ENCODE measurements at places on chromosomes 13 and 19. TPM values are rescaled to one million over a fixed set of nuclear protein-coding genes. Genes with fewer than 3 reads are reported as not detected.

- no peak for ATAC-seq
Measured at GRCh38 chr13:95146486-95146885, 154.8 kb downstream of the ABCC4 start.

DNA sequence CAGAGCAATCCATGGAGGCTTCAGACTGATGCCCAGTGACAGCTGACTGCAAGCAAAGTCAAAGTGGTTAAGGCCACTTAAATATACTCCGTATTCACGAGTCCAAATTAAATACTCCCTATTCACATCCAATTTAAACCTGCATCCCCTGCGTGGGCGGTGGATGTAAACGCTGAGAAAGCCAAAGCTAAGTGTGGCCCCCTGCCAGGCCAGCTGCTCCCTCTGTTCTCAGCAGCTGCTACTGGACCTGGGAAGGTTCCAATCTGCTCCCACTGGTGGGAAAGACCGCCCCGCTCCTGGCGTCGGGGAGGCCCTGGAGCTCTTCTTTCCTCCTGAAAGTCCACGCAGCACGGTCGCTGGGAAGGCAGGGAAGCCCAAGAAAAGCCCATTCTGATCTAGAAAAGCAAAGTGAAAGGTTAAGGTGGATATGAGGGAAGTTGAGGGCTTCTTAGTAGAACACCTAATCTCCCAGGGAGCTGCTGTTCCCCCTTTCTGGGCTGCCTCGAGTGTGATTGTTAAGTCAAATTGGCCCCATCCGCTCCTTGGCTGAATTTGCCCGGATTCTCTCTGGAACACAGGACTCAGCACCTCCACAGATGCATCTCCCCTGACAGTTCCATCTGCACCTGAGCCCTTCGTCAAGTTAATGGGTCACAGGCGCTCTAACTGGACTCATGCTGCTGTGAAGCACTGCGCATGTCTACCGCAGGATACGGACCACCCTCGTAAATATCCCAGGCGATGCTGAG is 205.5 kb downstream of the USP12 start:
- ATAC-seq = no peak

DNA sequence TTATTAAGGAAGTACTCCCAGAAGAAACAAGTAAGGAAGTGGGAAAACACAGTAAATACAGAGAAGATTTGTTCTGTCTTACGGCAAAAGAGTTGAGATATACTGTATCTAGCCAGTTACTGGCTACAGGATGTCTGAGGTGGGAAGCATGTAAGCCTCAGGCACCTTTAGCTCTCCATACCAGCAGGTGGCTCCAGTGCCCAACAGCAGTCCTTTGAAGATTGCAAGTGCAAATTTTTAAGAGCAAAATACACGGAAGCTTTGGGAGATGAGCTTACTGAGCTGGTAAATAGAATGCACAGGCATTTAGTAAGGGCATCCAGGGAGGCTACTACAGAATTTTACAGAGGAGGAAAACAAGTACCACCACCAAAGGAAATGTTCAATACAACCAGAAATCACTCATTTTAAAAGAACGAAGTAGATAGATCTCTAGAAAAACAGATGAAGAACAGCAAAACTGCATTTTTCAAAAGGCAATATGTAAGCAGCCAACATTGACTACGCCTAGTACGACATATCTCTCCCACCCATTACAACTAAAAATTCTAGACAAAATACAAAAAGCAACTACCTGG is 57.9 kb upstream of the VSTM2B start:
- no peak for ATAC-seq

Gene ZNF534
- 0.78 TPM for total RNA-seq

DNA sequence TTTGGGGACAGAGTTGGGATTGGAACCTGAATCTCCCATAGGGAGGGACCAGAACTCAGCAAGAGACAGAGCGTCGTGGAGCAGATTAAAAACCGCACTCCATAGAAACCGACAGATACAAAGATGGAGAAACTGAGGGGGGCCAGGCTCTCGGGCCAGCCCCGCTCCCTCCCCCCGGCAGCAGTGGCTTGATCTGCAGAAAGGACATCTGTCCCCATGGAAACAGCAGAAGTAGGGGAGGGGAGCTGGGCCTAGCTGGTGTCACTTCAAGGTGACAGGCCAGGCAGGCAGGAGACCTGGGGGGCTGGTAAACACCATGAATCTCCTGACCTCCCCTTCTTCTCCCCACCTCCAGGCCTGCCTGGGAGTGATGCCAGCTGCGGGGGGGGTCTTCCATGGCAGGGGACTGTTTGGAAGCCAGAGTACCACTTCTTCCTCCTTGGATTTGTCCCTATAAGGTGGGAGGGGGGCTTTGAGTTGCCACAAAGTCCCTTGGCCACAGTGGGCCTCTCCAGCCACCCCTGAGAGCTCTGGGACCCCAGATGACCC is 10.9 kb downstream of the TMIGD2 start:
- no peak for ATAC-seq

DNA sequence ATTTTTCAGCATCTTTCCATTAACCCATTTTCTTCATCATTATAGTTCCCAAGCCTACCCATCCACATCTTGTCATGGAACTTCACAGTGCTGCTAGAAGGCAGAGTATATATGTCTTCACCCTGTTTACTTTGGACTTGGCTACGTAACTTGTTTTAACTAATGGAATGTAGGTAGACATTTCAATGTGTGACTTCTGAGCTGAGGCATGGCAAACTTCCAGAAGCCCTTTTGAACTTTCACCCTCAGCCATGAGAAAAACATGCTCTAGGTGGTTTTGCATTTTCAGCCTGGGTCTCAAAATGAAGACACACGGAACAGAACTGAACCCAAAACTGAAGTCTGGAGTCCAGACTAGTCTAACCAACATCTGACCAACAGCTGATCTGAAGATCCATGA is 3.2 kb downstream of the TEX30 start:
- ATAC-seq = no peak

DNA sequence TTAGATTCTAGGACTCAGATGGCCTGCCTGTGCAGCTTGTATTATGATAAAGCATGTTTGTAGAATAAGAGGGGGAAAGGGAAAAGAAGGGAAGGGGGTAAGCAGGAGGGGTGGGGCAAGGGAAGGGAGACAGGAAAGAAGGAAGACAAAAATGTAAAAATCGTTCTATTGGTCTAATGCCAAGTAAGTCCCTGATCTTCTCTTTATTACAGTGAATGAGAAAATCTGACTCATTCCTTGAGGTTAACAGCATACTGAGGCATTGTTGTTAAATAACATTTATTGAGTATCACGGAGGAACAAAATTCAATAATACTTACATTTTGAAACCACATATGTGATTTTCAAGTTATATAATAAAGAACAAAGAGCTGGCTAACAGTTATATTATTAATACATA is 1534.7 kb downstream of the OLFM4 start:
- ATAC-seq = no peak

Gene FFAR1
- total RNA-seq = 0.43 TPM

- no peak for ATAC-seq
Measured at GRCh38 chr13:114148521-114148855, 16.1 kb upstream of the RASA3 start.

- peak; percentile 67 for ATAC-seq
Measured at GRCh38 chr19:752652-753517, 2.0 kb downstream of the MISP start.

Gene PSG7
- total RNA-seq = 0.18 TPM

Gene LGALS14
- not detected for total RNA-seq

- ATAC-seq = no peak
Measured at GRCh38 chr13:82506805-82507414, 1375.4 kb downstream of the SLITRK1 start.

- no peak for ATAC-seq
Measured at GRCh38 chr13:29920025-29920643, 69.7 kb upstream of the UBL3 start.

GRCh38 chr13:114161644-114162532 is 17.2 kb upstream of the CFAP97D2 start:
- ATAC-seq = no peak

GRCh38 chr13:86710013-86710412 is 910.8 kb upstream of the SLITRK6 start:
- ATAC-seq = no peak

Gene MAST1
- total RNA-seq = 1.0 TPM

- peak; percentile 47 for ATAC-seq
Measured at GRCh38 chr13:46386392-46387063, 524 bp downstream of the RUBCNL start.

Gene CDC42EP5
- 6.7 TPM for total RNA-seq

Gene SMAD9
- 1.8 TPM for total RNA-seq

DNA sequence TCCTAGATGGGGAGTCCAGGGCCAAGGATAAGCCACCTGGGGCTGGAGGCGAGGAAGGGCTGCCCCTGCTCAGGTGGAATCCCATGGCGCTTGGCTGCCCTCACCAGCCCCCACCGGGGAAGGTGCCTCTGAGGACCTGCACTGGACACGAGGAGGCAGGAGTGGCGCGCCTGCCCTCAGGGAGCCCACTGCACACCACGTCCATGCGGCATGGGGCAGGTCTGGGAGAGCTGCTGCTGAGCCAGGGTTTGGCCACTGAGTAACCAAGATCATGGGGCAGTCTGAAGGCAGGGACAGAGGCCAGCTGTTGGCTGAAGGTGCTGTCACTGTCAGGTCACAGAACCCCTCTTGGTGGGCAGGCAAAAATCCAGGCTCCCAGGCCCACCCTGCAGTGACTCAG is 25.9 kb downstream of the ELAVL1 start:
- ATAC-seq = no peak

DNA sequence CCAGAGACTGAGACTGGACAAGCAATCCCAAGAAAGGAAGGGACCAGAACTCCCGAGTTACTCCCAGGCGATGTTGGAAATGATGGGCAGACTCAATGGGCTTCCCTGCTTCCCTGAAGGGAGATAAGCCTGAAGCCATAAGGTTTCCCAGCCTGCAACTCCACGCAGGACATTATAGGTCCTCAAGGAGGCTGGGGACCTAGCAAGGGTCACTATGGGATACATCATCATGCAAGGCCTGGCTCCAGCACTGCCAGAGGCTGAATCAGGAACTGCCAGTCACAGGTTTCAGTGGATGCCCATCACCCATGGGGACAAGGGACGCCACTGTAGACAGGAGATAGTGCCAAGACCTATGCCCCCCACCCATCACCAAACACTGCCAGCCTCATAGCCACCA is 338.7 kb downstream of the IRS2 start:
- no peak for ATAC-seq
